ENCODE measurements at places on chromosomes 16 and 17.

DNA sequence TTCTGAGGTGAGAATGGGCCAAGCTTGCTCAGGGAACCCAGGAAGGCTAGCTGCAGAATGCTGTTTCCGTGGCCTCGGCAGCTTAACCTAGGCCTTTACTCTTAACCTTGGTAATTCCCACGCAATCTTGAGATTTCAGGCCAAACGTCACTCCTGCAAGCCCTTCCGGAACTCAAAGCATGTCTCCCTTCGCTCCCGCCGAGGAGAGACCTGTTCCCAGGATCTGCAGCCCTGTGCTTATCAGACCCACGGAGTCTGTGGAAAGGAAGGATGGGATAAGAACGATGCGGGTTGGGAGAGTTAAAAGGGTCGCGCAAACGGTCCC, 524 bp upstream of the ZFP3 start:
- peak overlapping the region; percentile 76 for H3K4me3 ChIP-seq
- peaks cover 4% of the 10 kb centered on the region for H3K4me1 ChIP-seq
- no peak for DNase-seq
- H3K27ac ChIP-seq, result peak overlapping the region; percentile 77
- H3K36me3 ChIP-seq, result peaks cover 12% of the 10 kb centered on the region

- no peaks in the 10 kb centered on the region for H3K4me1 ChIP-seq
- no peaks in the 10 kb centered on the region for H3K27me3 ChIP-seq
- no peak for DNase-seq
- H3K36me3 ChIP-seq, result no peaks in the 10 kb centered on the region
- no peak overlapping the region for H3K4me3 ChIP-seq
Observed at GRCh38 chr17:43573579-43574321, 27.6 kb upstream of the ETV4 start.

DNA sequence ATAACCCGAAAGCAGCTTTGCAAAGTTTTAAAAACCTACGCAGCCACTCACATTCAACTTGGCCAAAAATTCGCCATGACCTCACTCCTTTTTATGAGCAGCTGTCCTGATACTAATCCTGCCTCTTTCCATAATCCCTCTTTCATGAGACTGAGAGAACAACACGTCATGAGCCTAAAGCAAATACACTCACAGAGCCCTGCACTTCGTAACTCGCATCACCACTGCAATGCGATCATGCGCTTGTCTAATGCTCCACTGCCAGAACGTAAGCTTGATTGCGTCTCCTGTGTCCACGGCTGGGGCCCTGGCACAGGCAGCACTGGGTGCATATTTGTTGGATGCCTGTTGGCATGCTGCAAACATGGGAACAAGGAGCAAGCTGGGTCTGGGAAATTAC, 36.2 kb downstream of the CDRT4 start:
- no peak overlapping the region for H3K4me3 ChIP-seq
- H3K27ac ChIP-seq, result no peak overlapping the region
- H3K36me3 ChIP-seq, result no peaks in the 10 kb centered on the region
- no peaks in the 10 kb centered on the region for H3K27me3 ChIP-seq
- peak; percentile 67 for DNase-seq

GRCh38 chr17:17032131-17032692, 10.0 kb upstream of the MPRIP start:
- H3K36me3 ChIP-seq, result no peaks in the 10 kb centered on the region
- H3K27ac ChIP-seq, result peak overlapping the region; percentile 64
- no peak overlapping the region for H3K4me3 ChIP-seq
- no peaks in the 10 kb centered on the region for H3K27me3 ChIP-seq

DNA sequence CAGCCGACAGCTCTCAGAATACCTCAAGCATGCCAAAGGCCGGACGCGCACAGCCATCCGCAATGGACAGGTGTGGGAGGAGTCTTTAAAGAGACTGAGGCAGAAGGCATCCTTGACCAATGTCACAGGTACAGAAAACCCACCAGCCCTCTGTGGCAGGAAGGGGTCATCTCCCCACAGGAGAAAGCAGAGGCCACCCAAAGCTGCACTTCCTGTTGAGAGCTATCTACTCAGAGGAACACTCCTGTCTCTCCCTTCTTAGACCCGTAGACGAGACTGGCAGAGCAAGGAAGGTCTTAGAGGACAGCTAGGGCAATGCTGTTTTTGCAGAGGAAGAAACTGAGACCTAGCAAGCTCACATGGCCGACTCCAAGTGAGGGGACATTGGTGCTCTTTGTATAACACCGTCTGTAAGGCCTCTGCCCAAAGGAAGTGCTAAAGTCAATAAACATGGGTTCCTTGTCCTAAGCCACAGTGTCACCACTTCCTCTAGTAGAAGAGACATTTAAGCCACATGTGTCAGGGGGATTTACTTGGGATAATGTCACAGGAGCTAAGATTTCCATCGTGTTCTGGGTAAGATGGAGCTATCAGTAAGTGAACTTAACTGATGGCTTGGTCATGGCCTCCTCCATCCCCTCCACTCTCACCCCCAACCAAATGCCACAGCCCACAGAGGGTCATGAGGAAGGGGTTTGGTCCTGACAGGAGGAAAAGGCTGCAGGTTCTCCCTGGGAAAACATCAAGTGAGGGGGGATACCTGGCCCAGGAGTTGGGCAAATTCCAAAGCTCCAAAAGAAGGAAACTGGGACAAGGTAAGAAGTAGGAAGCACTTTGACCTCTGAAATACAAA, 9.4 kb downstream of the LPO start:
- DNase-seq, result no peak
- H3K4me1 ChIP-seq, result no peaks in the 10 kb centered on the region
- H3K27me3 ChIP-seq, result peaks cover 72% of the 10 kb centered on the region
- no peak overlapping the region for H3K4me3 ChIP-seq

All from tibial artery (tissue), 4 donors.